Activated CD8-positive, alpha-beta memory T cell treated with anti-CD3 and anti-CD28 coated beads, Interleukin-2, amount 50 U/mL, for 48 hours (primary cell): ENCODE measurements at places on chromosomes 1 and 21.
A peak's percentile ranks its signal among the peaks of the same experiment; 100 is the strongest.

- no peak for DNase-seq
Observed at GRCh38 chr21:35189077-35189863, 140.2 kb upstream of the RUNX1 start.

DNA sequence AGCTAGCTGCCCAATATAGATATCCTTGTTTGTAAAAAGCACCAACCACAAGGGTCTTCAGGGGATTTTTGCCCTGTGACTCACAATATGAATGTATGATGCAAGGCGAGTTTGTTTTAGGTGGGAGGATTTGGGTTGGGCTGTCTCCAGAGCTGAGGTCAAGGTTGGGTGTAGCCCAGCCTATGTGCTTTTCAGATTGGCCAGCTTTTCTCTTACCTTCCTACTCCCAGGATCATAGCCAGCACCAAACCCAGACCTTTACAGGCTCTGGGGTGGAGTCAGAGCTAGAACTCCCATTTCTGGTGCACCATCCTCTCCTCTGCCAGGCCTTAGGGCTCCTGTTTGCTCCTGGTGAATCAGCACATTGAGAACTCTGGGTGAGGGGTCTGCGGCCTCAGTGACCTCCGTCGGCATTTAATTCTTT is 55.6 kb upstream of the GCLM start:
- no peak for DNase-seq

DNA sequence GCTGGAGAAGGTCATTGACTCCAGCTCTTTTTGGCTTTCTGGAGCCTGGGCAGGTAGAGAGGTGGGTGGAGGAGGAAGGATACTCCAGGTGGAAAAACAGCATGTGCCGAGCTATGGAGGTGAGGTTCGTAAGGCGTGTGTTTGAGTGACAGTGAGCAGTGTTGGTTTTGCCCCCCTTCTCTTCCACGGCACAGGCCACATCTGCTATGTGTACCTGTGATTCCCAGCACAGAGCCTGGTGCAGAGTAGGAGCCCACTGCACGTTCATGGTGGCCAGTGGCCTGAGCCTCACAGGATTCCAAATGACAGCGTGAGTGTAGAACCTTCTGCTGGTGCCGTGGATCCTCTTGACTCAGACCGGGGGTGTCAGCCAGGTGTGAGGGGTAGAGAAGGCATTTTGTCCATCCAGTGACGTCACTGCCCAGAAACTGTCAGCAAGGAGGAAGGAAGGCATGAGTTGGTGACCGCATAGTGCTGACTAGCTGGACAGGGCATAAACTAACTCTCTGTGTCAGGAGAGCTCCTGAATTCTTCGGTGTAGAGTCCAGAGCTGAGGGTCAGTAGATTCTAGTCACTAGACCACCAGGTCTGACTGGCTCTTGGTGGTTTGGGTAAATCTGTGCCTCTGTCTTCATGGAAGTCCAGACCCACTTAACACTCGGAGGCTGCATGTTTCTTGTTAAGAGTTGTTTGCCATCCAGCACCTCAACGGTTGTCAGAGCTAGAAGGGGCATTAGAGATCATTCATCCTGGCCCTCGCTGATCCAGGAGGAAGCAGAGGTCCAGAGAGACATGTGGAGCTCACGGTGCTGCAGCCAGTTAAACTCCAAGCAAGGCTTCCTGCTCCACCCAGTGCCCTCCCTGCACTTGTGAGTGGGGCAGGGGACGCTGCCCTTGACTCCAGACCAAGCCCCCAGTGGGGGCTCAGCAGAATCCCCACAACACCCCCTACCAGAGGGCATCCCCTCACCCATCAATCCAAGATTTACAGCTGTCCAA is 3.8 kb downstream of the QSOX1 start:
- no peak for DNase-seq

- no peak for DNase-seq
Observed at GRCh38 chr1:115475901-115476300, 137.9 kb upstream of the NGF start.

DNA sequence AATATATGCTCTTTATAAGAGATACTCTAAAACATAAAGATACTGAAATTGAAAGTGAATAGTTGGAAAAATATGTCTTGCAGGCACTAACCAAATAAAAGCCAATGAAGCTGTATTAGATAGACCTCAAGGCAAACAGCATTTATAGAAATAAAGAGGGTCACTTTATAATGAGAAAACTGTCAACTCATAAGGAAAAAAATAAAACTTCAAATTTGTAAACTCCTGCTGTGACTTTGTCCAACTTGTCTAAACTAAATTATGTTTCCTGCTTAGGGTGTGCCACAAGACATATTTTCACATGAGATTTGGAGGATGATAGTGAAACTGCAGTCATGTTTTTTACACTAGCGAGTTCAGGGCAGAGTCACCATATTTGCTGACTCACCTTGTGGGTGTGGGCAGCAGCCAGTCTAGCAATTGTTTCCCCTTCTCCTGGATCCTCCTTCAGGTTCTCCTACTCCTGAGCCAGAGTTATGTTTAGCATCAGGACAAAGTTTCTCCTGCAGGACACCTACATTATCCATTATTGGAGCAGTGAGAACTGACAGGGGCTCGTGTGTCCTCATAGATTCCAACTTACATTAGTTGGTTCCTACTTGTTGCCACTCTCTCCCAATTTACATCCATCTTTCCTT is 43.8 kb downstream of the CD53 start:
- no peak for DNase-seq

GRCh38 chr1:48887796-48888195 is 111.1 kb upstream of the BEND5 start:
- DNase-seq: no peak

- no peak for DNase-seq
Observed at GRCh38 chr21:28269173-28269572, 723.5 kb downstream of the LTN1 start.

DNA sequence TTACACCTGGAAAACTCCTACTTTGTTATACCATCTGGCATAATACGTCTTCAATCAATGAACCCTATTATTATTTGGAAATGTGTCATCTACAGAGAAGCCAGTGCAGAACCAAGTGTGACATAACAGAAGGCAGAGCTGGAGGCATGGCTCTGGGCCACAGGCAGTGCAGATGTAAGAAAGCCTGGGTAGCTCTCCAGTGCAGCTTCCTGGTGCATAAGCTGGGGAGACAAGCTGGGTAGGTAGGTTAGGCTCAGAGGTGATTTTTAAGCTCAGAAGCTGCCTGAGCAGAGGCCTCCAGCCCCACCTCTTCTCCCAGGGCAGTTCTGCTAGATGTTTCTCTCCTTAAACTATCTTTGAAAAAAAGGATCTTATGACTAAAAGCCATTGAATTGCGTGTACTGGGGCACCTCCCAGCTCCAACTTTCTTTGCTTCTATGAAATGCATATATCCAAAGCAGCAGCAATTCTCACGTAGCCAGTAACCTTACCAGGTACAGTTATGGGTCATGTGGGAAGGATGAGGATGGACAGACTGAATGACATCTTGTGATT is 30.7 kb downstream of the AKNAD1 start:
- no peak for DNase-seq

DNA sequence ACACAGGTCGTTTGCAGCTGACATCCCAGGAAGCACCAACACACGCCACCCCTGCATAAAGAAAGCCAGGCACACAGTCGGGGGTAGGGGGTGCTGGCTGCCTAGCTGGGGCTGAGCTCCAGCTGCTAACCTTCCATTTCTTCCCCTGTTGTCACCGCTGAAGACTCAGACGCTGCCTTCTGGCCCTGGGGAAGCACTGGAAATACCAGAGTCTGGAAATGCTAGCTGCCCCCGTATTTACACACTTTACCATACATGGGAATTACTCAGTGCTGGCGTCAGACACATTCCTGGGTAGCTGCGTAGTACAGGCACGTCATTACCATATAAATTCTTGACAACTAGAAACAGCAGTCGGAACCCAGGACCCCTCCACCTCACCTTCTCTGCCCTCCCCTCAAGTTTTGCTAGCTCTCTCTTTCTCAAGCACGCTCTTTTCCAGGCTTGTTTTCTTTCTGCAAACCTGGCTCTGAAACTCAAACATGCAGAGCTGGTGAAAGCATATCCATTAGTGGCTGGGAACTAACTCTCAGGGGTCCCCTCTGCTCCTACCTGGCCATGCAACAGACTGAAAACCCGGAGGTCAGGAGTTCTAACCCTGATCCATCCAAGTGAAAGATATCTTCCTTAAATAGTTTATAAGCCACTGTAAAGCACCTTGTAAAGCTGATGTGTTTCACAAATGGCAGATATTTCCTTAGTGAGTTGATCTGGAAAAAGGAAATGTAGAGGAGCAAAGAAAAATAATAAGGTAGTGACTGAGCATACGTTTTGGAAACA is 3.3 kb downstream of the CSRP1 start:
- DNase-seq: no peak

GRCh38 chr1:179251675-179252074 is 22.2 kb upstream of the ABL2 start:
- DNase-seq: no peak

GRCh38 chr1:12434174-12434573 is 183.8 kb downstream of the DHRS3 start:
- peak; percentile 78 for DNase-seq

DNA sequence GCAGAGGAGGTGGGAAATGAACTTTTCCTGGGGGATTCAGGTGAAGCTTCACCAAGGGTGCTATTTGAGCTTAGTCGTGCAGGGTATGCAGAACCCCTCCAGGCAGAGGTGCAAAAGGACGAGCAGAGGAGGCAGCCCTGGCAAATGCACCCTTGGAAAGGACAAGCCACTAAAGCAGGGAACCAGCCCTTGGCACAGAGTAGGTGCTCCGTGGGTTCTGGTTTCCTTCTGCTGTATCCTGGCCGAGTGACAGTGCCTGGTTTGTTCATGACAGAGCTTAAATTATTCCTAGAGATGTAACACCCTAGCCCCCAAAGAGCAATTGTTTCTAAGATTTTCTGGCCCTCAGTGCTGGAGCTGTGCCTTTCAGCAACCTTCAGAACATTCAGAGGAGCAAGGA is 73.4 kb upstream of the SYT6 start:
- no peak for DNase-seq

GRCh38 chr21:29490016-29490415 is 191.3 kb downstream of the BACH1 start:
- DNase-seq: no peak

GRCh38 chr1:2925291-2925690 is 96.0 kb upstream of the ACTRT2 start:
- DNase-seq: no peak

DNA sequence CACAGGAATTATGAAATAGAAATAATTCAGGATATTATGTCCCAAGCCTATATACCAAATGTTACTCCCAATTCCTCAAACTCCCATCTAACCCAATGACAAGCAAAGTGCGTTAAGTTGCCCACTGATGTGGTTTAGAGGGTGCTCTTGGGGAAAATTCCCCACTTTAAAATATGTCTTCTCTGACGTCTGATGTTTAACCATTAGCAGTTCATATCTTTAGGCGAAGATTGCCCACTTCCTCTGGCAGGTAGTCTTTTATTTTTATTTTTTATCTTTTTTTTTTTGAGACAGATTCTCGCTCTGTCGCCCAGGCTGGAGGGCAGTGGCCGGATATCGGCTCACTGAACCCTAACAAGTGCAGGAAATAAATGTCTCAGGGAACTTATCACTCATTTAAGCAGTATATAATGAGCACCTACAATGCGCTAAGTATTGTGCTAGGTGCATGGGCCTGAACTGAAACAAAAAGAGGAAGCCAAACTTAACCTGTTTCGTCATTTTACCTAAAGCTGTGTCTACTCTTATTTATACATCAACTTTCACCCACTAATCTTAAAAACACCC is 1.3 kb upstream of the LYST start:
- DNase-seq: no peak

GRCh38 chr1:246698466-246699094 is 25.6 kb upstream of the SCCPDH start:
- no peak for DNase-seq

- no peak for DNase-seq
Observed at GRCh38 chr1:236084386-236084730, 19.5 kb upstream of the NID1 start.

GRCh38 chr21:35942211-35943144 is 117.8 kb downstream of the SETD4 start:
- no peak for DNase-seq

DNA sequence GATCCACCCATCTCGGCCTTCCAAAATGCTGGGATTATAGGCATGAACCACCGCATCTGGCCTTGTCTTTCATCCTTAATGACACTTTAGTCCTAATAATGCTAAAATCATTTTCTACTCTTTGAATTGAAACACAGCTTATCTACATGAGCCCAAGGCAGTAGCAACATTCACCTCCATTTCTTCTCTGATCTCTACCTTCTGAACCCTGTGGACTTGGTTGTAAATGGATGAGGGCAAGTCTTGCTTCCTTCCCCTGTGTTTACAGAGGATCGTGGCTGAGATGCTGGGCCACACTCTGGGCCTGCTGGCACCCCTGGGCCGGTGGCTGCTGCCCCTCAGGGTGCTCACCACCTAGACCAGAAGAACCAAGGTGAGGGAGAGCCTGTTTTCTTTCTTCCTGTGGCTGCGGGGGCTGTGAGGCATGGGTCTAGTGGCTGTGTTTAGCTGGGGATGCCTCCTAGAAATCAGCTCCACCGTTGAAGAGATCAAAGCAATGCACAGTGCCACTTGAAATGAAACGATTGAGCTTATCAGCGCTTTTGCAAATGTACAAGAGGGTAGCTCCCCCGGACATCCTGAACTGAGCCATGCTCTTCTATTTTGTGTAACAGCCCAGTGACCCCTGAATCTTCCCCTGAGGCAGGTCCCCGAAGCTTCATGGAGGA is 32.2 kb upstream of the LGALS8 start:
- no peak for DNase-seq

- DNase-seq: no peak
Observed at GRCh38 chr1:63746129-63746864, 27.5 kb upstream of the ROR1 start.

DNA sequence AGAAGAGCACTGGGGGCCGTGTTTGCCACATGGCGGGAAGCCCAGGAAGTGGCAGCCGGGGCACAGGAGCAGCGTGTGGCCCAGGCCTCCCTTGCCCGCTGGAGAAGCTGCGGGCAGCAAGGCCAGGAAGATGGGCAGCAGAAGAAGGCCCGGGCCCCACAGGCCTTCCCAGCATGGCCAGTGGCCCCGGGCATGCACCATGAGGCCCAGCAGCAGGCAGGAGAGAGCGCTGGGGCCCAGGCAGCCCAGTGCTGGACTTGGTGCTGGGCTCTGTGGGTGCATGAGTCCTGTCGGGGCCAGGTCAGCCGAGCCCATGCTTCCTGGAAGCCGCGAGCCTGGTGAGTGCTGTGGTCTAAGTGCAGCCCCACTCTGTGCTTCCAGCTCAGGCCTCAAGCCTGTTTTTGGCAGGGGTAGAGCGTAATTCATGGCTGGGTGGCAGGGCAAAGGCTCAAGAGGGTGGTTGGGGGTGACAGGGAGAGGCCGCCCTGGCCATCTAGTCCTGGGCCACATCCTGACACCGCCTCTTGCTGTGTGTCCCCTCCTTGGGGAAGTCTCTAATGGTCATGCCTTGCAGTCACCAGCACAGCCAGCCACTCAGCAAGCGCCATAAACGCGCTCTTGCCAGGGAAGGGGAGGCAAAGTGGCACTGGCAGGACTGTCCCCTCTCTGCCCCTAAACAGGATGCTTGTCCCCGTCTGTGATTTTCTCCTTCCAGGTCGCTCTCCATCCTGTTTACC is 21.3 kb downstream of the MTHFR start:
- no peak for DNase-seq

DNA sequence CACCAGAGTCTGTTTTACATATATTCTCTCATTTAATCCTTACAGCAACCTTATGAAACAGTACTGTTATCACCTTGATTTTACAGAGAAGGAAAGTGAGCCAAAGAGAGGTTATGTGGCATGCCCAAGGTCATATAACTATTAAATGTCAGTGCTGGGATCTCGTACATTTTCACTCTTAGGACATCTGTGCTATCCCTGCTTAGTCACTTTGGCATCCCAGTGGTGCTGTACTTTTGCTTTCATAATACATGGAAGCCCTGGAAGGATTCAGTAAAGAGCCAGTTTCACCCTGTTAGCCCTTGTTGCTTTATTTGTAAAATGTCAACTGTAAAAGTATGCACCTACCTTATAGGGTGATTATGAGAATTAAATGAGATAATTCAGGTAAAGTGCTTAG is 104.4 kb downstream of the NFIA start:
- DNase-seq: no peak
